ENCODE measurements at places on chromosomes 12 and 14.

GRCh38 chr14:71289536-71289935, 382.3 kb downstream of the PCNX1 start:
- no peak for DNase-seq

GRCh38 chr14:55427439-55427838, 13.0 kb downstream of the TBPL2 start:
- no peak for DNase-seq

- DNase-seq, result no peak
These were observed 101.7 kb upstream of the C14orf180 start for GRCh38 chr14:104477666-104478380.

DNA sequence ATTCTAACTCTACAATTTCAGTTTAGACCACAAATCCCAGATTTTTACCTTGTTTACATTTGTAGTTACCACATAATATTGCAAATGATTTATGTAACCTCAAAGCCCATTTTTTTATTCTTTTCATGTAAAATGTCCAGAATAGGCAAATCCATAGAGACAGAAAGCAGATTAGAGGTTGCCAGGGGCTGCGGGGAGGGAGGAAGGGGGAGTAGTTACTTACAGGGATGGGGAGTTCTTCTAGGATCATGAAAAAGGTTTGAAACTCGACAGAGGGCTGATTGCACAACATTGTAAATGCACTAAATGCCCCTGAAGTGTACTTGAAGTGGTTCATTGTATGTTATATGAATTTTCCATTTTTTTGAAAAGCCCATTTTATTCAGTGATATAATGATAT, 66.5 kb downstream of the PPP2R5C start:
- no peak for DNase-seq
